Left renal pelvis (tissue), 4 donors: ENCODE measurements at places on chromosomes 5 and 9. TPM values are rescaled to one million over a fixed set of nuclear protein-coding genes. Genes with fewer than 3 reads are reported as not detected.

- DNase-seq = no peak
These were observed 539.6 kb upstream of the CLINT1 start for GRCh38 chr5:158398360-158399201.

- no peak for DNase-seq
These were observed 76.0 kb upstream of the PHYKPL start for GRCh38 chr5:178308541-178309092.

DNA sequence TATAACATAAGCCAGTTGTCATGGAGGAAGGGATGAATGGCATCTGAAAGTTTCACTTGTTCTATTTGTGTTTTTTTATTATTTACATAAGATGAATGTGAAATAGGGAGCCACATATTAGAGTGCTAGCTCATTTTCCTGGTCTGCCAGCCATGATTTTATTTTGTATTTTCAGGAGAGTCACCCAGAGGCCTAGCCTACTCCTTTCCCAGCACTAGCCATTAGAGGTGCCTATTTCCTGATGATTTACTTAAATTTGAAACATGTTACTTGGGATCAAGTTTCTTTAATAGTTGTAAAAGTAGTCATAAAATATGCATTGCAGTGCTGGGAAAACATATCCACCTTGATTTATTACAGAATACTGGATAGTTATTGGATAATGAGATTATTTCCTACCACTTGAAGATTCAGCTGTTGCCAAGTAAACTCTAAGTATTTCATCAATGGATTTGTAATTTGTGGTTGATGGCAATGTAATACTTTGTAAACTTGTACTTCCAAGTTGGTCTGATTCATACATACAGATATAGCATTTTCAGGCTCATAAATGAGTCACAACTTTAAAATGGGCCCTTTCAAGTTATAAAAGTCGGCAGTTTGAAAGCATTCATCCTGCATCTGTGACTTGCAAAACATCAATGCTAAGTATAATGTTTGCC is 50.8 kb downstream of the KCNN2 start:
- no peak for DNase-seq

GRCh38 chr5:170333161-170333910 is 35.8 kb upstream of the LCP2 start:
- DNase-seq = no peak

DNA sequence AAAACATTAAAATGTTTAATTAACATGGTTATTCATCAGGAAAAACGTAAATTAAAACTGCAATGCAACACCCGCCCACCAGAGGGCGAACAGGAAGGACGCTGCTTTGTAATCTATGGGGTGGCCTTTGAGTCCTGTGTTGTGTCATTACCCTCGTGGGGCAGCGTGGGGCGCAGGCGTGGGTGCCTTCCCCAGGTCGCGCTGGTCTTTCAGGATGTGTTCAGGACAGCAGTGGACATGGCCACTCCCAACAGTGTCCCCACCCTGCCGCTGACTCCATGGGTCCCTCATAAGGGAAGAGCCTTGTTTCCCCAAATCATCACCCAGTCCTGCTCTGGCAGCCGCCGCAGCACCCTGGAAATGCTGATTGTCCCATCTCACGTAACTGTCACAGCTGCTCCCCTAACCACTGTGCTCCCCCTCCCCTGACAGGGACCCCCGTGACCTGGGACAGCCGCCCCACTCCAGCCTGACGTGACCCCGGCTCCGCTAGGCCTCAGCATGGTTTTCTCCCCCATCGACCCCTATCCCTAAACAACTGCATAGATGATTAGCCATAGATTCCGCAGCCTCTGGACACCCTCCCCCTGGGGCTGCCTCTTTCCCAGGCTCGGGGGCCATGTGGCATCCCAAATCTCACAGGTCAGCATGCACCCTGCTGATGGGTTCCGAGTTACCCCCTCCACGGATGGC is 36.4 kb downstream of the GLT6D1 start:
- DNase-seq = no peak

GRCh38 chr5:2874099-2874498 is 122.6 kb upstream of the IRX2 start:
- DNase-seq = no peak

- DNase-seq = no peak
These were observed 274.4 kb upstream of the CLINT1 start for GRCh38 chr5:158133369-158133768.

DNA sequence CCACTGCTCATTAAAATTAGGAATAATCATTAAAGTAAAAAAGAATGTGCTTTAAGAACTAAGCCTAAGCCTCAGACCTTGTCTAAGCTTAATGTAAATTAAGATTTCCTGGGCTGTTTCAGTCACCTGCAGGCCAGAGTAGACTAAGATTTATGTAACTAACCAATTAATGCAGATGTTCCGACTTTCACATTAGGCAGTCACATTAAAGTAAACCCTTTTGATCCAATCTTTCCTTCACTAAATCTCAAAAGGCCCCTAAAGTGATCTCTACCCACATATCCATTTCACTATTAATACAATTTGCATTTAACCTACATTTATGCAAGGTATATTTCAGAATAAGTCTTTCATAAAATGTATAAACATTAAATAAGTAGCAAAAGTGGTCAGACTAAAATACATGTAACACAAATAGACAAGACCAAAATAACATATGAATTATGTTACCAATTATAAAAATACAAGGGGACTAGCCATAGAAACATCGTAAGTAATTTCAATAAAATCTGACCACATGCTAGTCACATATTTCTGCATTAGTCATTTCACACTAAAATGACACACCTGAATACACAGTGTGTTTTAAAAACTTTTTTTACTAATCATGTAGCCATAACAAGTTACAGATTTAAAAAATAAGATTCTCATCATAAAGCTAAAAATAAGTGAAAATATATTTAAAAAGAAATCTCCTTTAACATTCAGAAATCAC is 7.7 kb downstream of the NR3C1 start:
- no peak for DNase-seq

- no peak for DNase-seq
These were observed 29.5 kb upstream of the NFIB start for GRCh38 chr9:14343261-14344031.

- DNase-seq = no peak
These were observed 33.3 kb downstream of the UBE2R2 start for GRCh38 chr9:33850267-33850629.

DNA sequence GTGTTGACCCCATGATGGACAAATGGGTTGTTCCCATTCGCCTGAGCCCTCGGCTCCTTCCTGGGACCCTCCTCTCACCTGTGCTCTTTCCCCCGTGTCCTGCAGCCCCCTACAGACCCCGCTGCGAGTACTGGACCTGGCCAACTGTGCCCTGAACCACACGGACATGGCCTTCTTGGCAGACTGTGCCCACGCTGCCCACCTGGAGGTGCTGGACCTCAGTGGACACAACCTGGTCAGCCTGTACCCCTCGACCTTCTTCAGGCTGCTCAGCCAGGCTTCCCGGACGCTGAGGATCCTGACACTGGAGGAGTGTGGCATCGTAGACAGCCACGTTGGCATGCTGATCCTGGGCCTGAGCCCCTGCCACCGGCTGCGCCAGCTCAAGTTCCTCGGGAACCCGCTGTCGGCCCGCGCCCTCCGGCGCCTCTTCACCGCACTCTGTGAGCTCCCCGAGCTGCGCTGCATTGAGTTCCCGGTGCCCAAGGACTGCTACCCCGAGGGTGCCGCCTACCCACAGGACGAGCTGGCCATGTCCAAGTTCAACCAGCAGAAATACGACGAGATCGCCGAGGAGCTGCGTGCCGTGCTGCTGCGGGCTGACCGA is 3.4 kb downstream of the LRRC14B start:
- no peak for DNase-seq

DNA sequence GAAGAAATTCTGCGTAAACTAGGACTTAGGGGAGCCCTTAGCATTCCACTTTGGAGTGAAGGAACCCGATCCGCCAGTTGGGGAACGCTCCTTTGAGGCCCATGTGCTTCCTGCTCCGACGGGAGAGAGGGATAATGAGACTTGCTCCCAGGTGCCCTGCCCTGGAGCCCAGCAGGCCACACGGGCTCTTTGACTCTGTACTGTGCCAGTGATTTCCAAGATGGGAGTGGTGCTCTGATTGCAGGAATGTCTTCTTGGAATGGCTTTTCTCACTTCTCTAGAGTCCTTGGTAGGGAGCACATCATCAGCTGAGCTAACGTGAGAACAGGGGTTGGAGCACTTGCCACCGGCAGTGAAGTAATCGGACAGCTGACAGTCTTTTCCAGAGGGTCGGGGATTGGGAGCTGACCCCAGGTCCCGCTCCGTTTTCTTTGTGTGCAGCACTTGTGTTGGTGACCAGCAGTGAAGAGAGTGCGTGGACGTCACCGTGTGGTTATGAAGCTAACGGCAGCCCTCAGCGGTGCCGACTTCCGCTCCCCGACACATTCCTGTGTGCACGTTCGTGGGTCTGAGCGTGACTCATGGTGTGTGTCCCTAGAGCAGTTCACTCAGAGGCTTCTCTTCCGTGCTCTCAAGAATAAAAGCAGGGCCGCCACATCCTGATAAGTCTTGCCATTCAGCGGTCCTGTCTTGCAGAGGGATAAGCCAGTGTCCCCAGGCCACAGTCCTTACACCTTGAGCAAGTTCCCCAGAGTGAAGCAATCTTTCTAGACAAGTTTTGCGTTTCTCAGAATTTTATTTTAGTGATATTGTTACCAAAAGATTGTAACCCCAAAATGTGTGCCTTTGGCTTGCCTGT is 25.6 kb downstream of the ABL1 start:
- DNase-seq = no peak

DNA sequence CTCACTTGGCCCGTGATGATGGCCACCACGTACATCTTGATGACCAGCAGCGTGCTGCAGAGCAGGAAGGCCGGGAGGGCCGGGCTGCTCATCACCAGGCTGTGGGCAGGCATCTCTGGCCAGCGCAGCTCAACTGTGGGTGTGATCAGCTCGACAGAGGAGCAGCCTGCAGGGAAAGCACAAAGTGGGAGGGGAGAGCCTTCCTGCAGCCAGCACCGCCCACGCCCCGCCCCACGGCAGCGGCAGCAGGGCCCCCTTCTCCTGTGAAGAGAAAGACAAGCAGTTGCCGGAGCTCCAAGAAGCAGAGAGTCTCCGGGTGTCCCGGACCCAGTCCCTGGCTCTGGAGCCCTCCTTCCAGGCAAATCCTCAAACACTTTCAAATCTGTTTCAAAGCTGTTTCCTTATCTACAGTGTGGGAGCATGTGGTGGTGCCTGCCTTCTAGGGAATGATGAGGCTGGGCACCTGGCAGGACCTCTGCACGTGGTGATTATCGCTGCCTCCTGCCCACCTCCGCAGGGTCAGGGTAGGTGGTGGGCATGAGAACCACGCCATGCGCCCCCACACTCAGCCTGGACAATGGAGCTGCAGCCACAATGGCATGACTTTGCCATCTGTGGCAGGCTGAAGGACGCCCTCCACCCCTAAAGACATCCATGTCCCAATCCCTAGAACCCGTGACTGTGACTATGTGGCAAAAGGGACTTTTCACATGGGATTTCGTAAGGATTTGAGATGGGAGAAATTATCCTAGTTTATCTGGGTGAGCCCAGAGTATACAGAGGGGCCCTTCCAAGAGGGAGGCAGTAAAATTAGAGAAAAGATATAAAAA is at the start of gene PTGES:
TSS of gene PTGES (minus strand) at position 143 of the 830 bp plus-strand sequence. CDS start at position 113, 30 bp downstream.
- no peak for DNase-seq

DNA sequence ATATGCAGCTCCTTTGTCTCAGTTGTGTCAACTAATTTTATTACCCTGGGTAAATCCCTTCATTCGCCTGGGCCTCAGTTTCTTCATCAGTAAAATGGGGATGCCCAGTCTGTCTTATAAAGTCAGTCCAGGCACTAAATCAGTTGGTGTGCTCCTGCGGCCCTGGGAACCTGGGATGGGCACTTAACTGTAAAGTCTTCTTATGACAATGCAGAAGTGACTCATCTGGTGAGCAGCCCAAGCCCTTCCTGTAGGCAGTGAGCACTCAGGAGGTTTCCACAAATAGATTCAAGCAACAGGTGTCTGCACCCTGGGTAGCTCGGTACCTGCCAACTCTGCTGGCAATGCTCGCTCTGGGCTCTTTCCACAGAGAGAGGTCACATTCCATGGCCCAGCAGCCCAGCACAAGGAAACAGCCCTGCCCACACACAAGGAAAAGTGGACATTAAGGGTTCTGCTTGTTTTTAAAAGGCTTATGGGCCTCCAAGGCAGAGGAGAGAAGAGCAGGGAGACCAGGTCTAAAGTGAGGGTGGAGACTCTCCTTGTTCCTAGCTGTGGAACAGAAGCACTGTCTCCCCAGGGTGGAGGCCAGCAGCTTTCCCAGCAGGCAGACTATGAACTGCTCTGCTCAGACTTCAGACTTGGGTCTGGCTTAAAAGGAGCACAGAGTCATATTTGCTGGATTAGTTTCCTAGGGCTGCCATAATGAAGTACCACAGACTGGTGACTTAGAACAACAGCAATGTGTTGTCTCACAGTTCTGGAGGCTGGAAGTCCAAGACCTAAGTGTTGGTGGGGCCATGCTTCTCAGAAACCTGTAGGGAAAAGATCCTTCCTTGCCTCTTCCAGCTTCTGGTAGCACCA is 89.7 kb upstream of the ADRA1B start:
- no peak for DNase-seq

- DNase-seq = no peak
These were observed 58.4 kb downstream of the SH3GL2 start for GRCh38 chr9:17637229-17637628.

- no peak for DNase-seq
These were observed 20.7 kb downstream of the COL5A1 start for GRCh38 chr9:134662143-134662876.

- no peak for DNase-seq
These were observed 9.9 kb downstream of the LEAP2 start for GRCh38 chr5:132883261-132883834.

DNA sequence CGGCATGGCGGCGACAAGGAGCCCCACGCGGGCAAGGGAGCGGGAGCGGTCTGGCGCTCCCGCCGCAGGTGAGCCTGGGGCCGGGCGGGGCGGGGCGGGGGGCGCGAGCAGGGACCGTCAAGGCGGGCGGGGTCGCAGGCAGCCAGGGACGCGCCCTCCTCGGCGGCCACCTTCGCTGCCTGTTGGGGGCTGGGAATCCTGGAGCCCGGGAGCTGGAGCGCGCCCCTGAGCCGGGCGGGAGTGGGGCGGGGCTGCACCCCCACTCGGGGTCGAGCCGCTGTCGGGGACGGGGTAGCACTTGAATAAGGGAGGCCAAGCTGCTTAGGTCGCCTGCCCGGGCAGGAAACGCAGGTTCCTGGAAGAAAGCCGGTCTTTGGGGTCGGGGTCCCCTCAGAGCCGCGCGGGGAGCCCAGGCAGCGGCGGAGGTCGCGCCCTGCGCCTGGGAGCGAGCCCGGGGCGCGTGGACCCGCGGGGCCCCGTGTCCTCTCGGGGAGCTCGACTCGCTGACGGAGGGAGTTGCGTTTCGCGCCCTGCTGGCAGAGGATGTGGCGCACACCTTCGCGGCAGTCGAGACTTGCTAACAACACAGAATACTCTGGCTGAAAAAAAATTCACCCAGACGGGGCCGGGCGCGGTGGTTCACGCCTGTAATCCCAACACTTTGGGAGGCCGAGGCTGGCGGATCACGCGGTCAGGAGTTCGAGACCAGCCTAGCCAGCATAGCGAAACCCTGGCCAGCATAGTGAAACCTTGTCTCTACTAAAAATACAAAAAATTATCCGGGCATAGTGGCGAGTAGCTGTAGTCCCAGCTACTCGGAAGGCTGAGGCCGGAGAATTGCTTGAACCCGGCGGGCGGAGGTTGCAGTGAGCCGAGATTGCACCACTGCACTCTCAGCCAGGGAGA is 552 bp downstream of the OTULINL start:
- no peak for DNase-seq

OR1J2 gene
- not detected for polyA plus RNA-seq

TMEM174 gene
- polyA plus RNA-seq = 11.0 TPM

PSMB7 gene
- polyA plus RNA-seq = 224 TPM
